ENCODE measurements at places on chromosomes 12 and 14.

DNA sequence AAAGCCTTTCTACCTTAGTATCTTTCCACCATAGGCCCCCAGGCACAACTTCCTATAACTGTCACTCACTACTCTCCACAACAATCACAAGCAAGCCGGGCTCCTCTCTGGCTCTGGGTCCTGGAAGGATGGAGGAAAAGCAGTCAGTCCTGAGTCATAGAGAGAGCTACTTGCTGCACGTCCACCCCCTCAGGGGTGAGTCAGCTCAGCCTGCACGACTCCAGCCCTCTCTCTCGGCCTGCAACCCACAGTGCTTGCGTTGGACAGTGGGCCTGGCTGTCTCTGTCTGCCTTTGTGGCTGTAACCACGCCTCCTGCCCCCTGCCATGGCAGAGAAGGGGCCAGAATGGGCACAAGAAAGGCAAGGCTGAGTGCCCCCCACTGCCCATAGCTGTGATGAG, 154.1 kb upstream of the FKBP4 start:
- no peak for DNase-seq

- no peak for DNase-seq
Observed at GRCh38 chr14:38786921-38787320, 316.1 kb downstream of the SEC23A start.

GRCh38 chr14:52007637-52008036, 18.3 kb downstream of the RTRAF start:
- DNase-seq, result no peak

DNA sequence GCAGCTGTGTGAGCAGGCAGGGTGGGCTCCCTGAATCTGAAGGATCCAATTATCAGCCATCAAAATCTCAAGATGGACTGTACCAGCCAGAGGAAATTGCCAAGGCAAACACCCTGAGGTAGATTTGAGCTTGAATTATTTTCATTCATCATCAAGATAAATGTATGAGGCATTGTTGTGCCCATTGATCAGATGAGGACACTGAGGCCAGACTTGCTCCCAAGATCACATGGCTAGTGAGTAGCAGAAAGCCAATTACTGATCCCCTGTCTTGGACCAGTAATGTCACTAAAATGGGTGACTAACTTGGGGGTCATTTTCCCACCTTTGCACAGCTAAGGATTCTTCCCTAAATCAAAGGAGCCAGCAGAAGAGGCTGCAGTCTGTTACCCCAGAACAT, 20.9 kb upstream of the CMKLR1 start:
- DNase-seq, result no peak

DNA sequence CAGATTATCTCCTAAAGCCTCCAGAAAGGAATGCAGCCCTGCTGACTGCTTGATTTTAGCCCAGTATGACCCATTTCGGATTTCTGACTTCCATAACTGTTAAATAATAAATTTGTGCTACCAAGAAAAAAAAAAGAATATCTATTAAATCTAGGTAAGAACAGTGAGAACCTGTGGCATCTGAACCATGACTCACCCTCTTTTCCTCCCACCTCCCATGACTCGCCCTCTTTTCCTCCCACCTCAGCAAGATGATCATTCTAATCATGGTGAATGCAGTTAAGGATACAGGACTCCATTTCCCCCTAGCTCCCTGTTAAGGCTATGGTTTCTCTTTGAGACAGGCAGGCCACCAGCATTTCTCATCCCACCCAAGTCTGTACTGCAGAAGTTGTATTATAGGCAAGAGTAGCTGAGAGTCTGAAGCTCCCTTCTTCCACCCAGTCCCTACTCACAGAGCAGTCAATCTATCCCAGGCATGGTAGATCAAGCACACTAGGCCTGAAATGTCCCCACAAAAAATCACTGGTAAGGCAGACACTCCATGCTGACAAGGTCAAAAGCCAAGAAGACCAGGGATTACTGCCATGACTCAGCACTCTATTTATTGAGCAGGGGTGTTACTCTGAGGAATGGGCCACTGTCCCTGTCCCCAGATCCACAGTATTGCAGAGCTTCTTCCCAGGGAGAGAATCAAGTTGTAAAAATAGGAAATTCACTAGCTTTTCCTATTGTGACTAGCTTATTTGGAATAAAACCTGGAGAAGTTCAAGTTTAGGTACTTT, 188.9 kb downstream of the ADAMTS20 start:
- no peak for DNase-seq

DNA sequence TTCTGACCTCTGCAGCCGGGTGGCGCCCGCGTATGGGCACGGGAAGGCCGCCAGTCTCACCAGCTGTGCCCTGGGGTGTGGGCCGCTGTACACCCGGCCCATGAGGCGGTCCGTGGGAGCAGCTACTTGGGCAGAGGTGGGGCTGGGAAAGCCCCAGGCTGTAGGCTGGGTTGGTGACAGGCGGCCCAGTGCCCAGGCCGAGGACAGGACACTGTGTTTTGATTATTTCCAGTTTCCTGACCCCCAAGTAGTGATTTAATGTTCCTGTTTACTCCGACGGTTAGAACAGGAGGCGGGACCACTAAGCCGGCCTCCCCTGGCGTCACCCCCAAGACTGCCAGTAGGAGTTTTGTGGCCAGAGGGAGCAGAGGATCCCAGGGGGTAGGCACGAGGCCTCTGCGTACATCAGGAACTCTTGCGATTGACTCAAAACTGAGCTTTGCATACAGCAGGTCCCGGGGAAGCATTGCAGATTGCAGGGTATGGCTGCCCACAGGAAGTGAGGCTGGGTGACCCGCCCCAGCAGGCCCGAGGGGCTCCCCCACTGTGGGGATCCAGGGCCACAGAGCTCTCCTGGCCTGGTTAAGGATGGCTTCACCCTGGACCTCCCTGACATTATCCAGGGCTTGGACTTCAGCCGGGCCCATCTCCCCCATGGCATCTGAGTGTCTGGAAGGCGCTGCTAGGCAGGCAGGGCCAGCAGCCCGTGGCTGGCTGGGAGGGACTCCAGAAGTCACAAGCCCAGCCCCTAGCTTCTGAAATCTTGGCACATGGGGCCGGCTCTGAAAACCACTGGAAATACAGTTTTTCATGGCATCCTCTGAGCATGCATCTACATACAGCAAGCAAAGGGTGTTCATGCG, 42.5 kb upstream of the DIO3 start:
- DNase-seq, result no peak

GRCh38 chr14:31441273-31442111, 15.8 kb downstream of the DTD2 start:
- DNase-seq, result no peak

- no peak for DNase-seq
Observed at GRCh38 chr12:93009533-93009932, 80.4 kb upstream of the EEA1 start.

DNA sequence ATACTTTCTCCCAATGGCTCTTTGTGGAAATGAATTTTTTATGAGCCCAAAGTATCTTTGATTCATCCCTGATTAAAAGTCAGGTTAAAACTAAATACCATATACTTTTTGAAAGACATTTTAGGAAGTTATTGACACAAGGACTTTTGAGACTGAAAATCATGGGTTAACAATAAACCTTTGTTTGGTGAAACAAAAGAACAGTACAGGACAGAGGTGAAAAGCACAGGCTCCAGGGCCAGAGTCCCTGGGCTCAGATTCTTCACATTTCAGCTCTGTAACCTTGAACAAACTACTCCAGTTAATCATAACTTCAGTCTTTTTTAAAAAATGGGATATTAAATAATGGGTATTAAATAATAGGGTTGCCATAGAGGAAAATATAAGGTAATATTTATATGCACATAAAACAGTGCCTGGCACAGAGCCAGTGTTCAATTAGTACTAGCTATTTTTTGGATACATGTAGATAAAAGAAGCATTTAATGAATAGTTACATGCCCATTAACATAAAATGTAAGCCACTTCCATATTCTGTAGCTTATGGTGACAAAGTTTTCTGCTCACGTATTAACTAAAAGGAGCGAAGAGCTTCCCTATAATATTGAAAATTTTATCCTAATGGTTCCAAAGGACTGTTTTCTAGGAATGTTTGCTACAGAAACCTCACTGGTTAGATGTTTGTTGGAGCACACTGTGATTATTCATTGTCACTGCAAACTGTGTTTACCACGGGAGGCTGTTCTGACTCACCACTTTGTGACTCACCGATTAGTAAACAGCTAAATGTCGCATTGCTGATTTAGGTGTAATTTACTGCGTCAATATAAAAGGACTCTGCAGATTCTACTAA, 255.4 kb downstream of the DAD1 start:
- DNase-seq, result no peak

DNA sequence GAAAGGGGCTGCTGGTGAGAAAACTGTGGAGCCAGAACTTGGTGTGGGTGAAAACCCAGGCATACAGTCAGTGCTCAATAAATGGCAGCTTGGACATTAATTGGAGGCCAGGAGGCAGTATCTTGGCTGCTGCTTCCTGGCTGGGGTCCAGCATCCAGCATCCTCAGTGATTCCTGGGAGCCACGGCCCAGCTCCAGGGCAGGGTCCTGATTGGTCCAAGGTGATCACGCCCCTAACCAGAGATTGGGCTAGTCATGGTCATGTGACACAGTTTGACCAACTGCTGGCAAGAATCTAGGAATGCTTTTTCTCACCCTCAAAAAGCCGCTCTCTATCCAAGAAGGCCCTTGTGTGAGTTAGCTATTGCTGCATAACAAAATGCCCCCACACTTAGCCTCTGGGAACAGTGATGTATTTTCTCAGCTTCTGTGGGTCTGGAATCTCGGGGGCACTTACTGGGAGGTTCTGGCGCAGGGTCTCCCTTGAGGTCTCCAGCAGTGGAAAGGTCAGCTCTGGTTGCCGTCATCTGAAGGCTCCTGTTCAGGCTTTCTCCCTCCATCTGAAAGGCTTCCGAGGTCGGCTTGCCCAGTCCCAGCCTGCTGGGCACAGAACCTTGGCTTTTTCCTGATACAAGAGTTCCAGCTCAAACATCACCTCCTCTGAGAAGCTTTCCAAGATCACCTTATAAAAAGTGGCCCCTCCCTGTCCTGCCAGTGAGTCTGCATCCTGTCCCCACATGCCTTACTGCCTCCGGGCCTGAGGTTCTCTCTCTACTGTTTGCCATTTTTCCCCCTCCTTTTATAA, 119.2 kb upstream of the NCOR2 start:
- DNase-seq, result no peak

- no peak for DNase-seq
Observed at GRCh38 chr14:99740411-99740810, 52.8 kb upstream of the EML1 start.

DNA sequence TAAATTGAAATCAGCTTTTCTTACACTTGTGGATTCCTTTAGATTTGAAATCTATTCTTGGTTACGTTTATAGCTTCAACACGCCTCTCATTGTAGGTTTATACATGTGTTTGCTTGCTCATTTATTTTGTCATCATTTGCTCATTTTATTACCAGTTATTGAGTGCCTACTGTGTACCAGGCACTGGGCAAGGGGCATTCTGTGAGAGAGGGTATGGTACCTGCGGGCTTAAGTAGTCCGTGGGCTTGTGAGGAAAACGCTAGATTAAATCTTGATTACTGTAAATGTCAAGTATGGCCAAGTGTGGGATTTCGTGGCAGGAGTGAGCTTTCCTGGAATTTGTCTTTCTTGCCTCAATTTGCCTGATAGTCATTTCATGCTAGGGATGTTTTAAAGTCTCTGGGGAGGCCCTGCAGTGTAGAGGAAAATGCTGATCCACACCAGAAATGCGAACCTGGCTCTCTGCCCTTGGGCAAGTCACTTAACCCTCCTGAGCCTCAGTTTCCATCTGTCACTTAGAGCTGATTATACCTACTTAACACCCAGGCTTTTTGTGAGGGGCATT, 92.7 kb downstream of the CACNA1C start:
- DNase-seq, result no peak

- no peak for DNase-seq
Observed at GRCh38 chr12:48247181-48247966, 44.3 kb upstream of the OR10AD1 start.

DNA sequence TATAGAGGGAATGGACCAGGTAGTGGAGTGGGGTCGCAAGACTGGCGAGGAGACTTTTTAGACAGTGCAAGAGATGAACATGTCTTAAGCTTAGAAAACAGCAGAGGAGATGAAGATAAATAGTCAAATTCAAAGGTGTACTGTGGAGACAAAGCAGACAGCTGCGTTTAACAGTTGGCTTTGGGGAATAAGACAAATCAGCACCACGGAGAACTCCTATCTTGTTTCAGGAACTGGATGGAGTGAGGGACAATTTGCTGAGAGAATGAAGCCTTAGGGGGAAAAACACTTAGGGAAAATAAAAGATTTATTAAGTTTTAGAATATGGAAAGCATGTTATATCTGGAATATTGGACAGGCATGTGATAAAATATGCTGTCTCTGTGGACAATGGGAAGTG, 458.8 kb downstream of the GLT1D1 start:
- no peak for DNase-seq

GRCh38 chr14:37681486-37681885, 86.1 kb downstream of the TTC6 start:
- DNase-seq, result no peak

DNA sequence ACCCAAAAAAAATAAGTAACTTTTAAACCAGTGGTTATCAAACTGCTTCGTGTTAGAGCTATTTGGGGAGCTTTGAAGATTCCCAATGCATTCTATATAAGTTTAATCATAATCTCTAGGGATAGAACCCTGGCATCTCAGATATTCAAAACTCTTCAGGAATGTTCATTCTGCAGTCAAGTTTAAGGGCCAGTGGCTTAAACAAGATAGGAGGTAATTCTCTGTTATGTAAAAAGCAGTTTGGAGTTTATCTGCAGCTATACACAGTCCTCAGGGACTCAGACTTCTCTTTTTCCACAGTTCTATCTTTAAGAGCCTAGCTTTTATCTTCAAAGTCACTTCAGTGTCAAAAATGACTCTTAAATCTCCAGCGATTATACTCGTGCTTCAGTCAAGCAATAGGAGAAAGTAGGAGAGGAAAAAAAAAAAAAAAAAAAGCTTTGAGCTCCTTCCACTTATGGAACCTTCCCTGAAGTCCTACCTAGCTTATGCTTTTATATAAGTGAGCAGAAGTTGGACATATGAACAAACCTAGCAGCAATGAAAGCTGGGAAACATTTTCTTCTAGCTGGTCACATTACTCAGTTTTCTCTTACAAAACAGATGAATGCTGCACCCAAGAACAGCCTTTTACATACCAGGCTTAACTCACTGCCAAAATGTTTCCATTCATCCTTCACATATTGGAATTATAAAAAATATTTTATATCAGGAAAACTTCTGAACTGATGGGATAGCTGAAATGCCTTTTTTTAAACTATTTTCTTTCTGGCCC, 302.8 kb downstream of the FSCB start:
- no peak for DNase-seq

- no peak for DNase-seq
Observed at GRCh38 chr14:49623387-49623786, 2.8 kb downstream of the MGAT2 start.

DNA sequence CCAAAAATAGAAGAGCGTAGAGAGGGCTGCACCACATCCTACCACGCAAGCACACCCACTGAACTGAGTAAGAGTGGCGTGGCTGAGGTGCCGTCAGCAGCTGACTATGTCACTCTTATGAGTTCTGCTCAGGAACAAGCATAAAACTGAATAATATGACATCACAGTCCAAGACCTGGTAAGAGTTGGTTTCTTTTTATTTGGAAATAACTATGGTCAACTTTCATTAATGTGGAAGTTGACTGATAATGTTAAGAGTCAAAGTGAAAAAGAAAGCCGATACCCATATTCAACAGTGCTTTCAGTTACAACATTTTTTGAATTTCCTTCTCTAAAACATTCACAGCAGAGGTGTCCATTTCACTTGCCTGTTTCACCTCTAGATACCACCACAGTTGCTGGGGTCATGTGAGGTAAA, 44.6 kb downstream of the GNS start:
- no peak for DNase-seq
